Thymus (tissue), 14 donors: ENCODE measurements at places on chromosomes 6 and 20.

GRCh38 chr6:109660526-109661320 lies 30.3 kb downstream of the AK9 start:
- H3K36me3 ChIP-seq: peaks cover 2% of the 10 kb centered on the region
- H3K27me3 ChIP-seq: no peaks in the 10 kb centered on the region
- H3K4me3 ChIP-seq: no peak overlapping the region
- no peaks in the 10 kb centered on the region for H3K4me1 ChIP-seq
- H3K27ac ChIP-seq: no peak overlapping the region
- no peak for DNase-seq

DNA sequence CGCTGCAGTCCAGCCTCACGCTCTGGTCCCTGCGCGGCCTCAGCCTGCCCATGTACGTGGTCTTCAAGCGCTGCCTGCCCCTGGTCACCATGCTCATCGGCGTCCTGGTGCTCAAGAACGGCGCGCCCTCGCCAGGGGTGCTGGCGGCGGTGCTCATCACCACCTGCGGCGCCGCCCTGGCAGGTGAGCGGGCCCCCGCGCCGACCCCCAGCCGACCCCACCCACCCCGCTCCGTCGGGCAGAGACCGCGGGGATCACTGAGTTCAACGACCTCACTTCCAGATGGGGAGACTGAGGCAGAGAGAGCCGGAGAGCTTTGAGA lies 545 bp downstream of the SLC35D3 start:
- no peak overlapping the region for H3K27ac ChIP-seq
- DNase-seq: no peak
- H3K4me1 ChIP-seq: peaks cover 10% of the 10 kb centered on the region
- H3K36me3 ChIP-seq: no peaks in the 10 kb centered on the region
- peak overlapping the region; percentile 26 for H3K4me3 ChIP-seq

GRCh38 chr6:130946076-130946475 lies 117.0 kb downstream of the EPB41L2 start:
- DNase-seq: no peak
- H3K36me3 ChIP-seq: no peaks in the 10 kb centered on the region
- H3K27me3 ChIP-seq: no peaks in the 10 kb centered on the region
- no peak overlapping the region for H3K27ac ChIP-seq

GRCh38 chr6:166470029-166470862 lies 87.5 kb upstream of the MPC1 start:
- no peak overlapping the region for H3K27ac ChIP-seq
- H3K36me3 ChIP-seq: no peaks in the 10 kb centered on the region
- H3K4me1 ChIP-seq: peaks cover 4% of the 10 kb centered on the region
- no peak overlapping the region for H3K4me3 ChIP-seq
- H3K27me3 ChIP-seq: no peaks in the 10 kb centered on the region
- DNase-seq: no peak

GRCh38 chr6:112145080-112145573 lies 57.7 kb downstream of the FAM229B start:
- no peaks in the 10 kb centered on the region for H3K4me1 ChIP-seq
- H3K27ac ChIP-seq: no peak overlapping the region
- no peaks in the 10 kb centered on the region for H3K27me3 ChIP-seq
- no peak for DNase-seq
- H3K4me3 ChIP-seq: no peak overlapping the region

GRCh38 chr20:36854348-36855240 lies 21.3 kb upstream of the TLDC2 start:
- no peak for DNase-seq
- no peak overlapping the region for H3K27ac ChIP-seq
- no peaks in the 10 kb centered on the region for H3K27me3 ChIP-seq
- H3K4me3 ChIP-seq: no peak overlapping the region
- H3K36me3 ChIP-seq: no peaks in the 10 kb centered on the region

- no peak overlapping the region for H3K4me3 ChIP-seq
- DNase-seq: no peak
- no peaks in the 10 kb centered on the region for H3K27me3 ChIP-seq
- no peaks in the 10 kb centered on the region for H3K4me1 ChIP-seq
Observed at GRCh38 chr6:39688494-39688893, 36.7 kb downstream of the KIF6 start.

DNA sequence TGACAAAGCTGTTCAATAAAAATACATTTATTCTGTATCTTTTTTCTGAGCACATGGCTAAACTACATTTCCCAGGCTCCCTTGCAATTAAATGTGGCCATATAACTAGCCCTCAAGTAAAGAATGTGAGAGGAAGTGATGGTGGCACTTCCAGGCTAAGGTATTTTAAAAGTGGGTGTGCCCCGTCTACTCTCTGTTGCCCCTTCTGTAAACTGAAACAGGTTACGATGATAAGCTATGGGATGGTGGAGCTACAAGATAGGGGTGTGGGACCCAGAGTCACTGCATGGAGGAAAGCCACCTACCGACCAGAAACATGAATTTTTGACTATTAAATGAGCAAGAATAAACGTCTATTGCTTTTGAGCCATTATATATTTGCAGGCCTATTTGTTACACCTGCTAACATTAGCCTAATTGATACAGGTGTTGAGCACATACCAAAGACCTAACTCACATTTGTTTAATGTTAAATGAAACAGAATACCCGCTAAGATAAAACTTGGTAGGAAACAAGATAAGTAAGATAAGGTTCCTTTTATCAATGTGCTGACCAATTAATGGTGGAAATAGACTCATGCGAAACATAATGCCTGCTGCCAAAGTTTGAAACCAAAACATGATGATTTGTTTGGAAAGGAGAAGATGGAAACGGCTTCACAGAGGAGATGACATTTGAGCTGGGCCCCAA lies 3.1 kb downstream of the FYN start:
- H3K36me3 ChIP-seq: no peaks in the 10 kb centered on the region
- peaks cover 46% of the 10 kb centered on the region for H3K4me1 ChIP-seq
- H3K4me3 ChIP-seq: peak overlapping the region; percentile 62
- H3K27ac ChIP-seq: no peak overlapping the region
- H3K27me3 ChIP-seq: no peaks in the 10 kb centered on the region
- DNase-seq: no peak

- no peaks in the 10 kb centered on the region for H3K27me3 ChIP-seq
- H3K36me3 ChIP-seq: no peaks in the 10 kb centered on the region
- DNase-seq: no peak
- no peak overlapping the region for H3K27ac ChIP-seq
- no peaks in the 10 kb centered on the region for H3K4me1 ChIP-seq
Observed at GRCh38 chr6:157432892-157433265, 51.9 kb downstream of the ZDHHC14 start.

- DNase-seq: no peak
- no peak overlapping the region for H3K4me3 ChIP-seq
- no peaks in the 10 kb centered on the region for H3K4me1 ChIP-seq
- H3K27ac ChIP-seq: no peak overlapping the region
- no peaks in the 10 kb centered on the region for H3K36me3 ChIP-seq
Observed at GRCh38 chr6:140101818-140102217, 727.4 kb upstream of the CITED2 start.

GRCh38 chr6:19795211-19795610 lies 42.0 kb upstream of the ID4 start:
- no peak overlapping the region for H3K27ac ChIP-seq
- no peak for DNase-seq
- H3K27me3 ChIP-seq: no peaks in the 10 kb centered on the region
- no peak overlapping the region for H3K4me3 ChIP-seq
- no peaks in the 10 kb centered on the region for H3K36me3 ChIP-seq

- H3K27me3 ChIP-seq: no peaks in the 10 kb centered on the region
- no peak for DNase-seq
- H3K4me1 ChIP-seq: peaks cover 40% of the 10 kb centered on the region
- peak overlapping the region; percentile 34 for H3K27ac ChIP-seq
- H3K4me3 ChIP-seq: no peak overlapping the region
- peaks cover 6% of the 10 kb centered on the region for H3K36me3 ChIP-seq
Observed at GRCh38 chr6:111602481-111603011, 3.1 kb downstream of the TRAF3IP2 start.

- no peaks in the 10 kb centered on the region for H3K27me3 ChIP-seq
- no peak for DNase-seq
- no peak overlapping the region for H3K27ac ChIP-seq
- no peaks in the 10 kb centered on the region for H3K4me1 ChIP-seq
Observed at GRCh38 chr6:126767711-126768110, 350.8 kb upstream of the RSPO3 start.

- H3K27ac ChIP-seq: no peak overlapping the region
- H3K4me1 ChIP-seq: no peaks in the 10 kb centered on the region
- DNase-seq: no peak
Observed at GRCh38 chr6:113732384-113732966, 124.7 kb upstream of the MARCKS start.

DNA sequence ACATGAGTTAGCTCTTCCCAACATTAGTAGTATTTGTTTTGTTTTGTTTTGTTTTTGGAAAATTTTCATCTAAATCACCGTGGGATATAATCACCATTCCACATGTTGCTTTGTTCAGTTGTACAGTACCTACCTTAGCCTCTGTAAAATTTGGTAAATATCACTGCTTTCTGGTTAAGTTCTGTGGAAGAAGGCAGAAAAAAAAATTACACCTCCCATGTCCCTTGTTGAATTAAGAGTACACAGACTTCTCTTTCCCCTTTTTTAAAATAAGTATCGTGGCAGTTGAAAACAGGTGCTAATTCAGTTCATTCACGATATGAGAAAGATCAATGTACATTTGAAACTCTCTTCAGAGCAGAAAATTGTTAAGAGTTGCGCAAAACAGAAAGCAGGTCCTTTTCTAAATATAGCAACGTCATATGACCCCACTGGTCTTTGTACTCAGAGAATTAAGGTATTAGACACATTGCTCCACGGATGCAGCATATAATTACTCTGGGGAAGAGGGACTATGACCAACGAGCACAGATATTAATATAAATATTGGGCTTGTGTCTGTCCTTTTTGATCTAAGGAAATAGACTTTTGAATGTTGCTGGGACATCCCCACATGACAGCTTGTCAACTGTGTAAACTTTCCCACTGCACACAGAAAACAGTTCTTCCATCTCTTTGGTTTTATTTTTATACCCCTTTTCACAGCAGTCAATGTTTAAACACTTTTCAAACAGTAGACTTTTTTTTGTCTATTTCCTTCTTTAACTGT lies 58.6 kb upstream of the ZNF217 start:
- no peaks in the 10 kb centered on the region for H3K27me3 ChIP-seq
- peaks cover 9% of the 10 kb centered on the region for H3K4me1 ChIP-seq
- DNase-seq: peak; percentile 55
- no peak overlapping the region for H3K4me3 ChIP-seq
- H3K27ac ChIP-seq: peak overlapping the region; percentile 92
- H3K36me3 ChIP-seq: no peaks in the 10 kb centered on the region

DNA sequence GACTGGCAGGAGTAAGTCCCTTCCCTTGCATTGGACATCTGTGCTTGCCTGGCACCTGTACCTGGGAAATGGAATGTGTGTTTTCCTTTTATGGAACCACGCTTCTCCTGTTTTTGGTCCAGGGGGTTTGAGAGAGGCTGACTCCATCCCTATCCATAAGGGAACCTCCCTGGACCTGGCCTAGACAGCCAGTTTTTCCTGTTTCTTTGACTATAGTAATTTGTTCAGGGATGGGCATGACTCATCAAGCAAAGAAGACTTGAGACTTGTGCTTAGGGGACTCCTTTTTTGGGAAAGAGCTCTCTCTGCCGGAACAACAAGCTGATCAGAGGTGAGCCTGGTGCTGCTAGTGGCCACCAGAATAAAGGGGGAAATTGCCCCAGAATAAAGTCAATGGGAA lies 393.8 kb downstream of the CDH26 start:
- no peak overlapping the region for H3K4me3 ChIP-seq
- no peaks in the 10 kb centered on the region for H3K4me1 ChIP-seq
- no peak overlapping the region for H3K27ac ChIP-seq
- no peak for DNase-seq

DNA sequence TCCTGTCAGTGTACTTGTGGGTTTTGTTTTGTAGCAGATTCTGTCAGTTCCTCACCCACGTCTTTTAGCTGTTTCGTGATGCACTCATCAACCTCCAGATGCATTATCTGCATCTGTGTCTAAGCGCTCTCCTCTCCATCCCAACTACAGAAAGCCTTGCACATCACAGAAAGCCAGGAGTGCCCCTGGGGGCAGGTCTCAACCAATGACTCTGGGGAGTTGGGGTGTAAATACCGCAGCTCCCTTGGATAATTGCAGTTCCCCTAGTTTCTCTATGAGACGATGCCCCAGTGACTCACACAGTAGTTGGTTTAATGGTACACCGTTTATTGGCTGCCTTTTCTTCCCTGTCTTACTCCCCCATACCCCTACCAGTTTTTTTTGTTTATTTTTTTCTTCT lies 158.1 kb downstream of the SOX4 start:
- no peak for DNase-seq
- H3K4me1 ChIP-seq: peaks cover 2% of the 10 kb centered on the region
- no peaks in the 10 kb centered on the region for H3K36me3 ChIP-seq
- no peak overlapping the region for H3K4me3 ChIP-seq

DNA sequence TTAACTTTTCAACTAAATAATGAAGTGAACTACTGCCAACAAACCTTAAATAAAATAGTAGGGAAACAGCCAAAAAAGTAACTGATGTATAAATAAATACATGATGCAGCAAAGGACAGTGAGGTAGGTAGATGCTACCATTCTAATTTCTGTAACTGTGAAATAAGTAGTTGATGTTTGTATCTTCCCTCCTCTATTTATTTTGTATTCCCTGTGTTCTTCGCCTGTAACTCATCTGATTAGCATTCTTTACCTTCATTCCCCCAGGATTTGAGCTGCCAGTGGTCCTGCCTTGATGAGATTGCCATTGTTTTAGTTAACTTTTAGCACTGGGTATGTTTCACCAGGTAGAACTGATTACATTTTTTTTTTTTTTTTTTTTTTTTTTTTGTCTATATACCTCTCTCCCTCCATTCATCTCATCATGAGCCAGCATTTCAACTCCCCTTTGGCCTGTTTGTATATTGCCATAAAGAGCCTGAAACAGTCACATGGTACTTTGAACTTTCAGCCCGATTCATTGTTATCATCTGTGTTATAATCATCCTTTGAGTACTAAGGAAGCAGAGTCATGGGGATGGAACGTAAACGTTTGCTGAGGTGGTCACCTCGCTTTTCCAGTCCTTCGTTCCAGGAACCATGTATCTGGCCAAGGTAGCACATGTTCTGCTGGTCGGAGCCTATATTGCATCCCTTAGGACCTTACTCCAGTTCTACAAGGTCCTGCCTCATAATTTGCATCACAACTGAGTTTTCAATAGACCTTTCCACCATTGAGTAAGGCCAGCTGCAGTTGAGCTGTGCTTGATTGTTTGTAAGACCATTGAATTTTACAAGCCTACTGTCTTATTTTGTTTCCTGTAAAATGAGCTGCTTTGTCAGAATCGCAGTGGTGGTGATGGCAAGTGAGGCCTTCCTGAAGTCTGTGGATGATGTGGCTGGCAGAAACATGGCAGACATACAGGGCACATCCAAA lies 107.6 kb downstream of the JAG1 start:
- no peaks in the 10 kb centered on the region for H3K4me1 ChIP-seq
- H3K27ac ChIP-seq: no peak overlapping the region
- no peak overlapping the region for H3K4me3 ChIP-seq
- DNase-seq: no peak
- H3K36me3 ChIP-seq: peaks cover 3% of the 10 kb centered on the region

- H3K27ac ChIP-seq: no peak overlapping the region
- no peaks in the 10 kb centered on the region for H3K27me3 ChIP-seq
- no peaks in the 10 kb centered on the region for H3K4me1 ChIP-seq
- peaks cover 19% of the 10 kb centered on the region for H3K36me3 ChIP-seq
- no peak overlapping the region for H3K4me3 ChIP-seq
Observed at GRCh38 chr6:89862698-89863097, 31.6 kb upstream of the GJA10 start.

GRCh38 chr6:106444777-106445507 lies 84.4 kb downstream of the CRYBG1 start:
- no peaks in the 10 kb centered on the region for H3K36me3 ChIP-seq
- no peak overlapping the region for H3K27ac ChIP-seq
- H3K4me3 ChIP-seq: no peak overlapping the region

GRCh38 chr20:41023549-41023948 lies 5.1 kb upstream of the TOP1 start:
- H3K27me3 ChIP-seq: no peaks in the 10 kb centered on the region
- H3K4me3 ChIP-seq: no peak overlapping the region
- no peak overlapping the region for H3K27ac ChIP-seq
- H3K36me3 ChIP-seq: no peaks in the 10 kb centered on the region
